ENCODE measurements at places on chromosomes 7 and 10. TPM values are rescaled to one million over a fixed set of nuclear protein-coding genes. Genes with fewer than 3 reads are reported as not detected.

GRCh38 chr10:76969366-76969948 lies 668.2 kb downstream of the KCNMA1 start:
- H3K27me3 ChIP-seq: no peaks in the 10 kb centered on the region
- H3K27ac ChIP-seq: no peak overlapping the region
- H3K36me3 ChIP-seq: no peaks in the 10 kb centered on the region
- DNase-seq: no peak
- no peak overlapping the region for H3K4me3 ChIP-seq
- H3K4me1 ChIP-seq: no peaks in the 10 kb centered on the region

DNA sequence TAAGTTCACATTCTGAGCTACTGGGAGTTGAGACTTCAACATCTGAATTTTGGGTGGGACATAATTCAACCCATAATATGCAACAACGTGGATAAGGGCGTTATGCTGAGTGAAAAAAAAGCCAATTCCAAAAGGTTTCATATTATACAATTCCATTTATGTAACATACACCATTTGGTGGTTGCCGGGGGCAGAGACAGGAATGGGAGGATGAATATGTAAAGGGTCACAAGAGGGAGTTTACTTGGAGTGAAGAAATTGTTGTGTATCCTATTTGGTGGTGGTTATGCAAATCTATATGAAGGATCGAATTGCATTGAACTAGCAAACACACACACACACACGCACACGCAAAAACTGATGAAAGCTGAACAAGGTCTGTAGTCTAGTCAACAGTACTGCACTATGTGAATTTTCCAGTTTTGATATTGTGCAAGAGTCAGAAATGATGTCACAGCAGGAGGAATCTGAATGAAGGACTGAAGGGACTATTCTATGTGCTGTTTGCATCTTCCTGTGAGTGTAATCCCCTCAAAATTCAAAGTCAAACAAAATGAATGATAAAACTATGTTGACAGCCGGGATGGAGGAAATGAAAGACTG lies 249.2 kb upstream of the HABP2 start:
- H3K27me3 ChIP-seq: no peaks in the 10 kb centered on the region
- no peak overlapping the region for H3K4me3 ChIP-seq
- H3K36me3 ChIP-seq: no peaks in the 10 kb centered on the region
- H3K27ac ChIP-seq: no peak overlapping the region
- H3K4me1 ChIP-seq: no peaks in the 10 kb centered on the region

ZCCHC24 gene
- total RNA-seq: 41.8 TPM

DRGX gene
- not detected for total RNA-seq
